Omental fat pad (tissue), 4 donors: ENCODE measurements at places on chromosomes 1 and 21. TPM values are rescaled to one million over a fixed set of nuclear protein-coding genes. Genes with fewer than 3 reads are reported as not detected.

The ST6GALNAC3 gene
- total RNA-seq = 34.0 TPM

The GNPAT gene
- 40.8 TPM for total RNA-seq

The ITLN1 gene
- total RNA-seq = 1,070 TPM

The TMPRSS2 gene
- not detected for total RNA-seq

The NADK gene
- 97.2 TPM for total RNA-seq

The GPR153 gene
- total RNA-seq = 16.8 TPM

The MSH4 gene
- 0.37 TPM for total RNA-seq

The KMO gene
- 4.4 TPM for total RNA-seq
